Activated CD4-positive, alpha-beta T cell treated with anti-CD3 and anti-CD28 coated beads, Interleukin-2, amount 50 U/mL, for 24 hours (primary cell): ENCODE measurements at places on chromosomes 1 and 21.

DNA sequence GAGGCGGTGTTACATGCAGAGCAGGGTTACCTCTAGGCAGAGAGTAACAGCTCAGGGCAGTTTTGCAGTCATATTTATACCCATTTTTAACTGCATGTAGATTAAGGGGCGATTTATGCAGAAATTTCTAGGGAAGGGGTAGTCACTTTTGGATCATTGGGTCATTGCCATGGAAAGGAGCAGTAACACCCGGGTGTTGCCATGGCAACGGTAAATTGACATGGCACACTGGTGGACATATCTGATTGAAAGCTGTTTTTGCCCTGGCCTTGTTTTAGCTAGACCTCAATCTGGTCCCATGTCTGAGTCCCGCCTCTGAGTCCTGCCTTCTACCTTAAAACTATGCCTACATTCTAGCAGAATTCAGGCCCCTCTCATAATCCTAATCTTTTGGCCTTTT lies 11.8 kb upstream of the USP1 start:
- no peak for DNase-seq

- no peak for DNase-seq
Observed at GRCh38 chr1:173354937-173355280, 122.2 kb upstream of the PRDX6 start.

DNA sequence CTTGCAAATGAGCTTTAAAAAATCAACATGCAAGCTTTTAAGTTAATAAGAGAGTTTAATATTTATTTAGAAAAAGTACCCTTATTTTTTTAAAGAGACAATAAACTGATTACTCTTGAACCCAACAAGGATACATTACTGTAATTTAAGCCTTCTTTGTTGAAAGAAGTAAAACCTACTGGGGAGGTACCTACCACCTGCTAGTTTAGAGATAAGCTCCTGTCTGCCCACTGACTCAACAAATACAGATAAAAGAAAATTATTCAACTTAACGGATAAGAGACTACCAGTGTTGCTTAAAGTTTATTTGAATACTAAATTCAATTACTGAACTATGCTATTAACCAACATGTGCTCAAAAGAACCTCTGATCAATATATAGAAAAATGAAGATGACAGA lies 23.1 kb downstream of the USP24 start:
- no peak for DNase-seq

- no peak for DNase-seq
Observed at GRCh38 chr21:35849144-35849543, 211.2 kb downstream of the SETD4 start.

- DNase-seq = no peak
Observed at GRCh38 chr1:224271106-224271505, 58.9 kb downstream of the NVL start.

- no peak for DNase-seq
Observed at GRCh38 chr1:82165304-82165703, 364.6 kb downstream of the ADGRL2 start.

DNA sequence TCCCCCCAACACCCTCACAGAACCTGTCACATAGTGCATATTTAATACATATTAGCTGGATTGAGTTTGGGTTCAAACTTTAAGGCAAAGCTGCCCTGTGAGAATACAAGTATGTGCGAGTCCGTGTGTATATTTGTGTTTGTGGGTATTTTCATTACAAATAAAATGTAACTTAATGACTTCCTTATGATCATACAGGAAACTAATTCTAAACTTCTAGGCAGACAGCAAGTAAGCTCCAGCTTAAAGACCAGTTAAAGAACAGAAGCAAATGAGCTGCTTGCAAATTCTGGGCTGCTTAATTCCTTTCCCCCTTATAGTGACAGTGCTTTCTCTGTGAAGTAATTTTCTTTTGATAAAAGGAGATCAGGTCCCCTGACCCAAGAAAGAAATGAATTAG lies 437.6 kb downstream of the TTLL7 start:
- DNase-seq = no peak

DNA sequence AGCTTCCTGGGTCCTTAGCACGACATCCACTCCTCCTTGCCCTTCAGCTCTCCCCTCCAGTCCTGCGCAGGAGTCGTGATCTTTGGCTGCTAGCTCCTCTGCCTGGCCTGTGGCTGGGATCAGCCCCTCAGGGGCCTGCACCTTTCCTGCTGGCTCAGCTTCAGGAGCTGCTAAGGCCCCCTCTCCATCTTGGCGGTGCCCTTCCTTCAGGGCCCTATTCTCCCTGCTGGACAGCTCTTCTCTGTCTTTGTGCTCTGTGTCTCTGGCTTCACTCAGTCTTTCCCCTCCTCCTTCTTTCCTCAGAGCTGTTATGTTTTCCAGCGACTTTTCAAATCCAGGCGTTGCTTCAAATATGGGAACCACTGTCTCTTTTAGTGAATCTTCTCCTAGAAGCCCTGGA lies 59.5 kb upstream of the LRRC53 start:
- no peak for DNase-seq

- no peak for DNase-seq
Observed at GRCh38 chr21:46459356-46460112, 843 bp downstream of the DIP2A start.

DNA sequence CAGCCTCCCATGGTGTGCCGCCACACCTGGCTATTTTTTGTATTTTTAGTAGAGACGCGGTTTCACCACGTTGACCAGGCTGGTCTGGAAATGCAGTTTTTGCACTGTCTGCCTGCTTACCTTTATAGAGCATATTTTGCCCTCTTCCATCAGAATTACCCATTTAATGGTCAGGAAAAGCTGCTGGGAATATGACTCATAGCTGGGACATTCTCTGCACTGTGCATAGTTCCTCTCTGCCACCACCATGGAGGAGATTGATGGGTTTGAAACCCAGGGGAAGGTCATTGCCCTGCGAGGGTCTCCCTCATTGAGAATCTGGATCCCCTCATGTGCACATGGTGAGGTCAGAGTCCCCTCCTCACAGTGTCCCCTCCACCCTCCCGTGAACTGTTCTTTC lies 32.1 kb downstream of the MX1 start:
- no peak for DNase-seq

- no peak for DNase-seq
Observed at GRCh38 chr1:60727552-60727951, 354.8 kb upstream of the NFIA start.

GRCh38 chr1:184186167-184186566 lies 134.6 kb downstream of the TSEN15 start:
- DNase-seq = no peak

DNA sequence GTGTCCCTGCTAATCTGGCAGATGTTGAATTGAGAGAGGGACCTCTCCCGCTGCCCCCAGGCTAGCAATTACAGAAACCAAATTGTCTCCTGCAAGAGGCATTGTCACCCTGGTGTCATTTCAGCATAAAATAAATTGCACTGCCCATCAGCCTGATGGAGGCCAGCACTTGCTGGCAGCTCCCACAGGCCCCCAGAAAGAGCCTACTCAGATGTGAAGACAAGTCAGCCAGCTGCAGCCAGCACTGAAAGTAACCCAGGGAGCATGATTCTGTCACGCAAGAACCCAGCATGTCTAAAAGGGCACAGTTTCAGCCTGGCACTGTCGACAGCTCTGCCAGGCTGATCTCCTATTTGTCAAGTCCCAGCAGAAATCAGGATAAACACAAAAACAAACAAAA lies 110.3 kb upstream of the CTTNBP2NL start:
- no peak for DNase-seq

DNA sequence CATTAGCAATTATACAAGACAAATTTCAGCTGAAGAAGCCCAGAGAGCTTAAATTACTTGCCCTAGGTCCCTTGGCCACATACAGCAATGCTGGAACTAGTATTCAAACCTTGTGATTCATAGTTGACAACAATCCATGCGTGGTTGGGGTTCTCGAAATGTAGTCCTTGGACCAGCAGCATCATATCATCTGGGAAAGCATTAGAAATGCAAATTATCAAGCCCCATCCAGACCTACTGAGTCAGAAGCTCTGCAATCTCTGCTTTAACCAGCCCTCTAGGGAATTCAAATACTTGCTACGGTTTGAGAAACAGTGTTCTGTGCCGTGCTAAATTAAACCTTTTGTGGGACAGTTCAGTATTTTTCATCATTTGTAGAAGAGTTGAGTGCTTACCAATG lies 65.1 kb downstream of the CLIC6 start:
- no peak for DNase-seq

GRCh38 chr21:35503671-35504070 lies 454.6 kb upstream of the RUNX1 start:
- no peak for DNase-seq

DNA sequence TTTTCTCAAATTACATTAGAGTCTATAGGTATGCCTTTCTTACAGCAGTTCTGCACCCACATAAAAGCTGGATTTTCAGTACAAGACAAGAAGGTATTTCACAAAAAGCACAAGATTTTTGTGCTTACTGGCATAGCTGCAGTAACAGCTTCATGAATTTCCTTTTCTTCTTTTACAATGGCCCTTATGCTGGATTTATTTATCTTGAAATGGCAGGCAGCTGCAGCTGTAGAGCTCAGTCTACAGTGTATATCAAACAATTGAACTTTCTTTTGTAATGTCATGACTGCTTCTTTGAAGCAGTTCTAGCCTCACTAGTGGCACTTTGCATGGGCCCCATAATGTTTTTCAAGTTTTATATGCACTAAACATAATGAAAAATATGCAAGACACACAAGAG lies 510.2 kb downstream of the KCNT2 start:
- DNase-seq = no peak

DNA sequence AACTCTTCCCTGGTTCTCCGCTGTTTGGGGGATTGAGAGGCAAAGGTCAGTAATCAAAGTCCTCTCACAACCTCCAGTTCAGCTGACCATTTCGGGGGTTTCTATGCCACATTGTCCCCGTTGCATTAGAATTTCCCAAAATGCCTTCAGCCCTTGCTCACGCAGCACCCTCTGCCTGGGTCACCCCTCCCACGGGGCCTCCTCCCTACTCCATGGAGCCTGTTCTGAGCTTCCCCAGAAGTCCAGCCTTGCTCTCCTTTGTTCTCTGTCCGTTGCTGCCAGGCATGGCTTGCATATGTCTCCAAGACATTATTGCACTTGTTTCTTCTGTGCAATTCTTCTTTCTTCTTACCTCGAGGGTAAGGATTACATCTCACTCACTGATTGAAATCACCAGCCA lies 16.5 kb downstream of the DMRTB1 start:
- no peak for DNase-seq

- DNase-seq = no peak
Observed at GRCh38 chr1:21278860-21279845, 11.1 kb downstream of the ECE1 start.

GRCh38 chr1:9942399-9942938 lies 722 bp downstream of the LZIC start:
- DNase-seq = peak; percentile 1

DNA sequence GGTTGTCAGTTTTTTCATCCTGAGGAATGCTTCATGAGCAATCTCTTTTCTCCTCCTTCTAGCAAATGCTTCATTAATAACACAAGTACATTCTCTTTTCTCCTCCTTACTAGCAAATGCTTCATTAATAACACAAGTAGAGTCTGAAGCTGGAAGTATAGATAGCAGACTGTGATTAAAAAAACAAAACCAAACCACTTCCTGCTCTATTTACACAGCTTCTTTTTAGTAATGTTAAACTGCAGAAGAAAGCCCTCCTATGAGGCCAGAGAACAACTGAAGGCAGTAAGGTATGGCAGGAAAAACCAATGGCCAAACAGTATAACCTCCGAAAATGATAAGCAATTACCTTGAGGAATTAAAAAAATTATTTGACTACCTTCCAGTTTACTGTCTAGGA lies 90.1 kb downstream of the ZSWIM5 start:
- DNase-seq = no peak

- DNase-seq = no peak
Observed at GRCh38 chr1:186750257-186750656, 70.0 kb upstream of the PTGS2 start.

GRCh38 chr1:65097076-65097475 lies 50.9 kb upstream of the AK4 start:
- DNase-seq = no peak
